Progenitor cell of endocrine pancreas (in vitro differentiated cells): ENCODE measurements at places on chromosomes 1 and 21. TPM values are rescaled to one million over a fixed set of nuclear protein-coding genes. Genes with fewer than 3 reads are reported as not detected.

- no peak for DNase-seq
Measured at GRCh38 chr21:45562965-45563364, 20.7 kb upstream of the SLC19A1 start.

DNA sequence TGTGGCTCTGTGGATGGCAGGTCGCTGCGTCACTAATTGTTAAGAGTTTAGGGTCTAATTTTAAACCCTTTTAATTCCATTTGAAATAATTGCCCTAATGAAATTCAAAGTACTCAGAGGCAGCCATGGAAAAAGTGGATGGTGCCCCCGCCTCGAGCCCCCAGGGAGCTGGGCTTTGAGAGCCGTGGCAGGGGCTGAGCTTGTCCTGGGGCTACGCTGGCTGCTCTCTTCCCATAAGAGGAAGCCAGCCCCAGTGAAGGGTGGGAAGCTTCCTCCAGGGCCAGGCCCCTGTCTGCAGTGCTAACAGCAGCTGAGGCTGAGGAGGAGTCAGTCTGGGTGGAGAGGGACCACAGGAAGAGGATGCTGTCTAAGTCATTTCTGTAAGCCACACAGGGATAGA lies 315.0 kb upstream of the POU3F1 start:
- DNase-seq: no peak

DNA sequence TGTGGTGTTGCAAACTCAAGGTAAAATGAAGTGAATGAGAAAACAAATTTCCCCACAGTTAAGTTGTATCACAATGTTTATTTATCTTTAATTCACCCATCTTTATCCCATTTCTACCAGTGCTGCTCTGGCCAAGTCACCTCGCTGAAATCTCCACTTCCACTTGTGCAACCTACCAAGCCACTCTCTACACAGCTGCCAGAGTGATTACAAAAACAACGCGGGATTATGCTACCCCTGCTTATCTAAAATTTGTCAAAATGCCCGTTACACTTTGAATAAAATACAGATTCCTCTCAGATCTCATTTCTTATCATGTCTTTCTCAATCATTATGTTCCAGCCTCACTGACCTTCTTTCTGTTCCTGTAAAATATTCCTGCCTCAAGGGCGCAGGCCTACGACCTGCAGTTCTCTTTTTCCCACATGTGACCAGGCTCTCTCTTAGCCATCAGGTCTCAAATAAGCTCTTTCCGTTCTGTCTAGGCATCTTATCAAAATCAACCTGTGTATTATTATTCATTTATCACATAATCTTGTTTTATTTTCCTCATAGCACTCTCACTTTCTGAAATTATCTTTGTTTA lies 95.6 kb downstream of the NTMT2 start:
- DNase-seq: no peak

DNA sequence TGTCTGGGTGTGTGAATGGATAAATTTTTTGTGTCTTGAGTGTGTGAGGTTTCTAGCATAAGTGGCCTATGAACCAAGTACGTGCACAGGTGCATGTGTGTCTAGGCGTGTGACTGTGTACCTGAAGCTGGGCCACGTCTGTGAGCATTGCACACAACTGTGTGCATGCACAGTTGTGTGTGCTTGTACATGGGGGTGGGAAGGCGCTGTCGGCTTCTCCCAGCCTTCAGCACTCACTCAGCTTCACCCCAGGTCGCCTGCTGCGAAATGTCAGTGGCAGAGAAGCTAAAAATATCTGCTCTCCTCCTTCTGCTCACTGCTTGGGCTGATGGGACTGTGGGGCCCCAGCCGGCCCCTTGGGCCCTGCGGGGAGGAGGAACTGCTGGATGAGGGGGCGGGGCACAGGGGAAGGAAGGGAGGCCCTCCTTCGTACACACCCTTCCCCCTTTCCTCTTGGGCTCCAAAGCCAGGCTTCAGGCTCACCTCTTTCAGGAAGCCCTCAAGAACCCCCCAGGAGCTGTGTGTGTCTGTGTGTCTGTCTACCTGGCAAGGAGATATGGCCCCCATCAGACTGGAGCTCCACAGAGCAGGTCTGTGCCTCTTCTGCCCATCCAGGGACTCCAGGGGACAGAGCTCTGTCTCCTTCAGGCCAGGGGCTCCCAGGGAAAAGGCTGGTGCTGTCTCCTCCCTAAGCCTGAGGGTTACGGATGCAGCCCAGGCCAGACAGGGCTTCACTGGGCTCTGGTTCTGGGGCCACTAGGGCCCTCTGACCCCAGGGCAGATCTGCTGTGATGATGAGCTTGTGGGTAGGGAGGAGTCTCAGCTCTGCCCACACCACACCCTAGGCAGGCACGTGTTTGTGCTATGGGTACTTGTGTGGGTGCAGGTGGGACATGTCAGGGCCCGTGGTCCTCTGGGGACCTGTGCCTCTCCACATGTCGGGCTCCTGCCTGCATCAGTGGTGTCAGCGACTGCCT lies 35.6 kb upstream of the WASF2 start:
- no peak for DNase-seq

Gene SPRR3
- total RNA-seq: not detected in 2 replicates

- DNase-seq: no peak
Measured at GRCh38 chr1:157469752-157470675, 82.3 kb downstream of the FCRL5 start.
